Stimulated activated CD8-positive, alpha-beta memory T cell treated with anti-CD3 and anti-CD28 coated beads, Interleukin-15, amount 100 ng/mL, for 24 hours (primary cell): ENCODE measurements at places on chromosomes 13 and 19.
A peak's percentile ranks its signal among the peaks of the same experiment; 100 is the strongest.

DNA sequence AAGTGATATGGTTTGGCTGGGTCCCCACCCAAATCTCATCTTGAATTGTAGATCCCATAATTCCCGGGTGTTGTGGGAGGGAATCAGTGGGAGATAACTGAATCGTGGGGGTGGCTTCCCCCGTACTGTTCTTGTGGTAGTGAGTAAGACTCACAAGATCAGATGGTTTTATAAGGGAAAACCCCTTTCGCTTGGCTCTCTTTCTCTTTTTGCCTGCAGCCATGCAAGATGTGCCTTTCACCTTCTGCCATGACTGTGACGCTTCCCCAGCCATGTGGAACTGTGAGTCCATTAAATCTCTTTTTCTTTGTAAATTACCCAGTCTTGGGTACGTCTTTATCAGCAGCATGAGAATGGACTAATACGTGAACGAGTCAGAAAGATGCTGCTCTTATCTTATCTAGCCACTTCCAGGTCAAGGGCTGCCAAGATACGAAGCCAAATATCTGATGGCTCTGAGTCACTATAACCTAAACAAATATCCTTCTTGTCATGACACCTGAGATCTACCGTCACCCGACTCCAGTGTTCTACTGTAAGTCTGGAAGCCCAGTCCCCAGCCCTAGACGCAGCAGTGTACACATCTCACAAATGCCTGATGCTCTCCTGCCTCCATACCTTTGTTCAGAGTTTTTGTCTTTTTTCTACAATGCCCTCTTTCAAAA is 45.9 kb downstream of the SLC15A1 start:
- no peak for DNase-seq

GRCh38 chr13:31208559-31209122 is 8.9 kb downstream of the B3GLCT start:
- DNase-seq = no peak

GRCh38 chr13:98665638-98665995 is 86.9 kb downstream of the SLC15A1 start:
- DNase-seq = no peak

- DNase-seq = no peak
These were observed 52.9 kb downstream of the MBNL2 start for GRCh38 chr13:97274829-97275649.

- no peak for DNase-seq
These were observed 9.5 kb downstream of the MEF2B start for GRCh38 chr19:19160461-19161035.

DNA sequence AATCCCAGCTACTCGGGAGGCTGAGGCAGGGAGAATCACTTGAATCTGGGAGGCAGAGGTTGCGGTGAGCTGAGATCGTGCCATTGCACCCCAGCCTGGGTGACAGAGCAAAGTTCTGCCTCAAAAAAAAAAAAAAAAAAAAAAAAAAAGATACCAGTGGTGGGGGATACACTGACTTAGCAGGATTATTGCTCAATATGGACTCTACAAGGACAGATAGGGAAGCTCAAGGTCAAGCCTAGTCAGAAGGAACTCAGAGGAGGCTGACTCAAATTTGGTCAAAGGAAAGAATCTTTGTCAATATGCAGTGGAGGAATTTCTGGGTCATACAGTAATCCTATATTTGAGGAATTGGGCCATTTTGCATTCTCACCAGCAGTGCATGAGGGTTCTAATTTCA is 6.7 kb upstream of the DIAPH3 start:
- no peak for DNase-seq

- DNase-seq = no peak
These were observed 28.2 kb upstream of the FXYD3 start for GRCh38 chr19:35087393-35087792.

GRCh38 chr19:56125806-56126590 is 4.9 kb upstream of the ZNF787 start:
- DNase-seq = no peak

DNA sequence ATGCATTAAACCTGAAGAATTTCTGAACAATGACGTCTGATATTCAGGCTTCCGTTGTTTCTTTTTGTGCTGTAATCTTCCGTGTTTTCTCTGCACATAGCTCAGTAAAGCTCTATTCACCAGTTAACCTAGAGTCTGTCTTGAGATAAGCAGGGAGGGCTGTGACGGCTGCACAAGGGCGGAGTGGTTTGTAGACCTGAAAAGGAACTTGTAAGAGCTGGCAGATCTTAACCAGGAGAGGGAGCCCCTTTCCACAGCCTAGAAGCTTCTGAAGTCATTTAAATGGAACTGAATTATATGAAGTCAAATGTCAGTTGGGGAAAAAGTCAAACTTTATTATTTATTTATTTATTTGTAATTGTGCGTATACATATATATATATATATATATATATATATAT is 27.5 kb downstream of the DPRX start:
- no peak for DNase-seq

- DNase-seq = no peak
These were observed 36.4 kb downstream of the FBN3 start for GRCh38 chr19:8113017-8113416.

GRCh38 chr13:102776271-102776670 is 2.7 kb upstream of the TEX30 start:
- no peak for DNase-seq

DNA sequence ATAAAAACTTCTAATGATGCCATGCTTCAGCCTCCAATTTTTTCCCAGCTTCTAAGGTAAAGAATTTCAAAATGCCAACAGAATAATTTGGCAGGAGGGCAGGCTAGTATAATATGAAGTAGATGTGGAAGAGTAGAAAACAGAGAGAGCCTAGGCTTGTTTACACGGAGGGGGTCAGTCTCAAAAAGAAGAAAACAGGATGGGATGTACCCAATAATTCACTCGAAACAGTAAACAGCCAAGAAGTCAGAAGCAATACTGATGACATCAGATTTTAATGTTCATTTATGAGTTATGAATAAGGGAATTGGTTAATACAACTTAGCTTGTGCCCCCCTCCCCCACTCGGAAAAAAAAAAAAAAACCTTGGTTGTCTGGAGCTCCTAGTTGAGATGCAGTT is 422.5 kb downstream of the FOXO1 start:
- no peak for DNase-seq

DNA sequence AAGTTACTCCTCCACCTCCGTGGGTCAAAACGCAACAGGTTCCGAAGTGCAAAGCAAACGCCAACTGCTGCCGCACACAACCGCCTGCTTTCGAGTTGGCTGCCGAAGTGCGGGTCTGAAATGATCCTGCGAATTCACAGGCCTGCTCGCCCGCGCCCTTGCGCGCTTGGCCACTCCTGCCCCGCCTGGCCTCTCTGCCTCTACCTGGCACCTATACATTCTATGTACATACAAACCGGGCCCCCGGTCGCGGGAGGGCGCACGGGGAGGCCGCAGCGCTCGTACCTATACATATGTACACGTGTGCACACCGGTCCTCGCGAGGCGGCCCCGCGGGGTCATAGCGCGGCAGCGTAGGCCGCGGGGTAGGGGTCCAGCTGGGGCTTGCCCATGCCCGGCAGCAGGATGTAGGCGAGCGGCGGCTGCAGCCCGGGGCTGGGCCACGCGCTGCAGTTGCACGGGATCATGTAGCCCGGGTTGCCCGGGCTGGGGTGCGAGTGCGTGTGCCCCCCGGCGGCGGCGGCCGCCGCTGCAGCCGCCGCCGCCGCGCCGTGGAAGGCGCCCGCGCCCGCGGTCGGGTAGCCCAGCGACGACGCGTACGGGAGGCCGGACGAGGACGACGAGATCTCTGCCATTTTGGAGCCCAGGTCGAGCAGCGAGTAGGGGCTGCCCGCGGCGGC is 1.3 kb downstream of the SOX21 start:
- no peak for DNase-seq

DNA sequence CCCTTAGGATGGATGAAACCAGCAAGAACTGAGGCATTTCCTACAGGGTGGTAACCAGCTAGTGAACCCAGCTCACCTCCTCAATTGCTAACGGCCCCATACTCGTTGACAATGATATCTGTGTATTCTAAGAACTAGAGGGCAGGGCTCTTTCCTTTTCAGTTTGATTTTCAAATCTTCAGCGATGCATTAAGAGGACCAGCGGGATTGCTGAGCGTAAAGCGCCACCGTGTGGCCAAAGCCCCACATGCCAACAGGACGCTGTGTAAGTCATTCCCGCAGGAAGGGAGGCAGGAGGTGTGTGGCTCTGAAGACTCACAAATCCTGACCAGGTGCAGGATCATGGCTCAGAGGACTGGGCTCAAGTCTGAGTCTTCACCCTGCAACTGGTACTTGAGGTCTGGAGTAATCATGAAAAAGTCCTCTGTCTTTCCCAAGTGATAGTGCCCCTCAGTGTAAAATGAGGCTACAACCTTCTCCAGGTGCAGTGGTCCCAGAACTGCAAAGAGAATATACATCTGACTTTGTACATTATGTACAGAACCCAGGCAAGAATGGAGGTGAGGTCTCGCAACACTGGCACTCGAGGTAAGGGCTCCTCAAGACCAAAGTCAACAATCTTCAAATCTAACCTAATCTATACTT is 40.9 kb downstream of the C13orf42 start:
- DNase-seq = peak; percentile 61

GRCh38 chr19:16367261-16367683 is 42.6 kb downstream of the KLF2 start:
- no peak for DNase-seq

DNA sequence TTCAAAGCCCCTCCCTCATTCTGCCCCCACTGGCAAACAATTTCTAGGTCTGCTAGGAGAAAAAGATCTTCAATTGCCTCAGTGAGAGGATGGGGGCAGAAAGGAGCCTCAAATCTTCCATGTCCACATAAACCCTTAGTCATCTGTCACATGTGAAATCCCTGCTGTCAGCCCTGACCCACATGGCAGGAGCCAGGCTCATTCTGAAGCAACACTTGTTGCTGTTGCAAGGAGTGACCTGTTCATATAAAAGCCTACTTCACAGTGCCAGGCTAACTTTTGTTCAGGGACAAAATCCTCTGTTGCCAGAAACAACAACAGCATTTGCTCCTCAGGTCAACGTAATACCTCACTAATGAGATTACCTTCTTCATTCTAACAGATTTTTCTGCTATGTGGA is 70.5 kb downstream of the IRS2 start:
- DNase-seq = no peak

DNA sequence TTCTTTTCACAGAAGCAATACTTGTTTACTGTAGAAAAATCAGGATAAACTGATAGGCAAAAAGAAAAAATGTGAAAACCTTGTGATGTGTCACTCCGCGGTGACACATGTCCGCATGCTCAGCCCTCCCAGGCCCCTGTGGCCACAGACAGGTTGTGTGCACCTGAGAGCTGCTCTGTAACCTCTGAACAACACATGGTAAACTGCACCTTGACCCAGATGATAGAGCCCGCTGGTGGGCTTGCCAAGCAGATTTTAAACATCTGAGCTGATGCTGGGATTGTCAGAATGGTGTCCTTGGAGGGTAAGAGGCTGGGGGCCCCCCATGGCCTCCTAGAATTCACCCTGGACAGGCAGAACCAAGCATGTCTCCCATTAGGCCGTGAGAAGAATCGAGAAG is 33.8 kb downstream of the DHRS12 start:
- DNase-seq = no peak

- no peak for DNase-seq
These were observed 97.9 kb downstream of the DOCK9 start for GRCh38 chr13:98879957-98880356.

DNA sequence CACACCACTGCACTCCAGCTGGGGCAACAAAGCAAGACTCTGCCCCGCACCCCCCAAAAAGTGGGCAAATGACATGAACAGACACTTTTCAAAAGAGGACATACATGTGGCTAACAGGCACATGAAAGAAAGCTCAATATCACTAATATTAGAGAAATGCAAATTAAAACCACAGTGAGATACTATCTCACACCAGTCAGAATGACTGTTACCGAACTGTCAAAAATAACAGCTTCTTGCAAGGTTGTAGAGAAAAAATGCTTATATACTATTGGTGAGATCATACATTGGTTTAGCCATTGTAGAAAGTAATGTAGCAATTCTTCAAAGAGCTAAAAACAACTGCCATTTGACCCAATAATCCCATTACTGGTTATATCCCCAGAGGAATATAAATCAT is 99.5 kb upstream of the SPATA13 start:
- DNase-seq = no peak

GRCh38 chr19:51702825-51703574 is 9.9 kb downstream of the SPACA6 start:
- no peak for DNase-seq

- peak; percentile 70 for DNase-seq
These were observed 28.1 kb downstream of the GPX4 start for GRCh38 chr19:1131718-1132551.

DNA sequence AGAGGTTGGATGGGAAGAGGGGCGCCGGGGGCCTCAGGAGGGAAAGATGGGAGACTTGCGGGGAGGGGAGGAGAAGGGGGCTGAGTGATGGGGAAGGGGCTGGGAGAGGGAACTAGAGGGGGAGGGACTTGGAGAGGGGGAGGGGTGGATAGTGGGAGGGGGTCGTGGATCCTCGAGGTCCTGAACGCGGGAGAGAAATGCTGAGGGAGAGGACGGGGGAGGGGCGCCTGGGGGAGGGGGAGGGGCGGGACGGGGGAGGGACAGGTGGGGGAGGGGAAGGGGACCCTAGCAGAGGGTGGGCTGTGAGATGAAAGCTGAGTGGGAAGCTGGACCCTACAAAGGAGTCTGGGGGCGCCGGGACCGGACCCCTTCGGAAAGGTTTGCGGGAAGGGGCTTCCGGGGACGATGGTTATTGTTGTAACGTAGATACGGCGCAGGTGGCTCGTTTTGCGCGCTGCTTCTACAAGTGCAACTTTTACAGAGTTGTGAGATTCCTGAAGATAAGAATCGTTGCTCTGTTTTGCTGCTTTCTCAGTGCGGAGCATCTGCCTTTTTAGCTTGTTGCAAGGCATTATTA is 418 bp downstream of the ZNF444 start:
- no peak for DNase-seq

- DNase-seq = no peak
These were observed 415.8 kb upstream of the KLF12 start for GRCh38 chr13:74550039-74550438.

DNA sequence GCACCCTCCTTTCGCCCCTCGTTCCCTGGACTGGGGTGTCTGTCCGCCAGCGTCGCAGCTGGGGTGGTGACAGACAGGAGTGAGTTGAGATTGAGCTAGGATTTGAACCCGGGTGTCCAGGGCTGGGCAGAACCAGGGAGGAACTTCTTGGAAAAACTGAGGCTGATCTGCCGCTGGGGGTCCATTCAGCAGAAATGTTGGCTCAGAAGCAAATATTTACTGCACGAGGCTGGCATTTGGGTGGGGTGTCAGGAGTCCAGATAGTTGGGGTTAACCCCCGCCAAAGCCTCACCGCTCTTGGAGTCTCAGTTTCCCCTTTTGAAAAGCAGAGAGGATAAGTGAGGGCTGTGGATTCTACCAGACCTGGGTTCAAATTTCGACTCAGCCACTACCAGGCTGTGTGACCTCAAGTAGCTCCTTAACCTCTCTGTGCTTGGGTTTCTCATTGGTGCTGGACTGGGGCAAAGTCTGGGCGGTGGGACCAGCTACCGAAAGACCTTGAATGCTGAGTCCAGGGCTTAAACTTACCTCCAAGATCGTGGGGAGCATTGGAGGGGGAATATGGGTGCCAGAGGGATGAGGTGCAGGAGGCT is 20.9 kb downstream of the MAST3 start:
- no peak for DNase-seq

GRCh38 chr19:19540064-19540714 is 2.1 kb downstream of the CILP2 start:
- peak; percentile 38 for DNase-seq
